T1000 (cell line): ENCODE measurements at places on chromosomes 6 and 20.

DNA sequence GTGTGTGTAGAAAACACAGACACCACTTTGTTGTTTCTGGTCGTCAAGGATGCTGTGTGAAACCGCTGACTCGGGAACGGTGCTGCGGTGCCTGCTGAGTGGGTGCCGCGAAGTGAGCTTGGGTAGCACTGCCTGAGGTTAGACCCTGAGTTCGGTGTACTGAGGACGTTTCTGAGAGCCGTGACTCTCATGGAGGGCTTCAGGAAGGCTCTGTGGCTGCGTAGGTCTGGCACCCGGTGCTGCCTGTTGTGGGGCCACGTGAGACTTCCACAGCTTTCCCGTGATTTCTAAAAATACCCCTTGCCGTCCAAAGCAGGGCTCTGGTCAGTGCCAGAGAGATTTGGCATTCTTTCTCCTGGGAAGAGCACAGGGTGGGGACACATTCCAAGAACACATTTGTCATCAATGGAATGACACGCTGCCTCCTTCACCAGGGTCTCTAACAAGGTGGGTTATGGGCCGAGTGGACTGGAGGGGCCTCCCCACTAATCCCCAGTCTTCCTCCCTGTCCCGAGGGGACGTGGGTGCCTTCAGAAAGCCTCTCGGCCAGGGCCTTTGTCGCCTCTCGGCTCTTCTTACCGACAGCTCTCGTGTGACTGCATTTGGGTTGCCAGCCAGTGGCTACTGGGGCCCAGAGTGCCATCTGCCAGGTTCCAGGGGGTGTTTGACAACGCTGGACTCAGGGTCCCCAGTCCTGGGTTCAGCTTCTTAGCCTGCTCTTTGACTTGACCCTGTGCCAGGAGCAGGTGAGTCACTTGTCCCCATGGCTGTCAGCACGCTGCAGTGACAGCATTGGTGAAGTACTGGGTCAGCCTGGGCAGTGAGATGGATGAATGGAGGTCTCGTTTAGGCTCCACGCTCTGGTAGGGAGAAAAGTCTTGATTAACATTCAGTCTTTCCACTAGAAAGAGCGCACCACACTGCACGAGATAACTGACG is 62.2 kb downstream of the SYNJ2 start:
- DNase-seq, result no peak

DNA sequence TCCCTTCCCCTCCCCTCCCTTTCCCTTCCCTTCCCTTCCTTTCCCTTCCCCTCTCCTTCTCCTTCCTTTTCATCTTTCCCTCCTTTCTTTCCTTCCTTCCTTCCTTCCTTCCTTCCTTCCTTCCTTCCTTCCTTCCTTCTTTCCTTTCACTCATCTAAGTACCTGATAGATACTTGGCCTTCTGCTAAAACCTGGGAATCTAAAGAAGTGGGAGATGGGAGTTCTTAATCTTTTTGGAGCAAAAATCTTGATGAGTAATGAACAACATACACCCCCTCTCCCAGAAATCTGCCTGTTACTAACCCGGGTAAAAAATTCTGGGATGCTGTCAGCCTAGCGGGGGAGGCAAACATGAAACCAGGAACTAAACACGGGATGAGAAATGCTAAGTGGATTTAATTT is 100.7 kb downstream of the VEGFA start:
- DNase-seq, result no peak

DNA sequence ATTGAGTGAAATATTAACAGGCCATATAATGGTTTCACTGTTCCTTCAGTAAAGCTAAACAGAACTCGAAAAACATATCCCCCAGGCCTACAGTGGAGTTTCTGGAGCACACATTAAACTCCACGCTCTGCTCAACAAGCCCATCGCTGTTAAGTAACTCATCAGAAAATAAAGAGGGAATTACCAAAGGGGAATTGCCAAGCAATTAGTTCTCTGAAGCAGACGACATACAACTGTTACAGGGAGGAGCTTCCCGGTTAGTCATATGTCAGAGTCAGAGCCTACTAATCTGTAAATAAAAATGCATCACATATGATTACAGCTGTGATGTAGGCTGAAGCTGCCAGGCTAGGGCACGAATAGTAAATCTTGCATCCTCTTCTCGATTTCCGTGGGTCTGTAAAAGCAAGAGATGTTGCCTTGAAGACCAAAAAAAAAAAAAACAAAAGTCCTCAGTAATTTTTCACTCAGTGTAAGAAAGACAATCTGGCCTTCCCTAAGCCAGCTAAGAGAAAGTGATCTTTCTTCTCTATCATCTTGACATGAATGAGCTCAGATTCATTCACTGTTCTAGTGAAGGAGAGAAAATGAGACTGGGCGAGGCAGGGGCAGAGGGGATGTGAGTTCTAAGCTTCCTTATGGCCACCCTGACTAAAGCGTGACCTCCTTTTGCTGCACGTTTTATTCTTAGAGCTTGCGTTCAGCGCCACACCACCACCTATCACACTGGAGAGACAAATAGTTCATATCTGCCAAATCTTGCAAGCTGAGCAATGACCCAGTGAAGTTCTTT is 13.8 kb downstream of the ATXN1 start:
- no peak for DNase-seq

GRCh38 chr6:88565409-88565811 is 398.0 kb downstream of the RNGTT start:
- no peak for DNase-seq

GRCh38 chr6:136608991-136609390 is 58.8 kb upstream of the MAP7 start:
- no peak for DNase-seq

GRCh38 chr6:150723345-150723658 is 123.6 kb downstream of the PLEKHG1 start:
- DNase-seq, result no peak

GRCh38 chr6:127748290-127748689 is 152.6 kb downstream of the THEMIS start:
- no peak for DNase-seq
